Stimulated activated CD4-positive, alpha-beta T cell treated with anti-CD3 and anti-CD28 coated beads, Interleukin-1b, Interleukin-23, amount 100 ng/mL, for 4 hours (primary cell): ENCODE measurements at places on chromosomes 12 and 14.

GRCh38 chr12:40439771-40440492, 215.1 kb downstream of the LRRK2 start:
- no peak for DNase-seq

- DNase-seq, result no peak
Measured at GRCh38 chr12:45509187-45509586, 220.3 kb upstream of the ARID2 start.

DNA sequence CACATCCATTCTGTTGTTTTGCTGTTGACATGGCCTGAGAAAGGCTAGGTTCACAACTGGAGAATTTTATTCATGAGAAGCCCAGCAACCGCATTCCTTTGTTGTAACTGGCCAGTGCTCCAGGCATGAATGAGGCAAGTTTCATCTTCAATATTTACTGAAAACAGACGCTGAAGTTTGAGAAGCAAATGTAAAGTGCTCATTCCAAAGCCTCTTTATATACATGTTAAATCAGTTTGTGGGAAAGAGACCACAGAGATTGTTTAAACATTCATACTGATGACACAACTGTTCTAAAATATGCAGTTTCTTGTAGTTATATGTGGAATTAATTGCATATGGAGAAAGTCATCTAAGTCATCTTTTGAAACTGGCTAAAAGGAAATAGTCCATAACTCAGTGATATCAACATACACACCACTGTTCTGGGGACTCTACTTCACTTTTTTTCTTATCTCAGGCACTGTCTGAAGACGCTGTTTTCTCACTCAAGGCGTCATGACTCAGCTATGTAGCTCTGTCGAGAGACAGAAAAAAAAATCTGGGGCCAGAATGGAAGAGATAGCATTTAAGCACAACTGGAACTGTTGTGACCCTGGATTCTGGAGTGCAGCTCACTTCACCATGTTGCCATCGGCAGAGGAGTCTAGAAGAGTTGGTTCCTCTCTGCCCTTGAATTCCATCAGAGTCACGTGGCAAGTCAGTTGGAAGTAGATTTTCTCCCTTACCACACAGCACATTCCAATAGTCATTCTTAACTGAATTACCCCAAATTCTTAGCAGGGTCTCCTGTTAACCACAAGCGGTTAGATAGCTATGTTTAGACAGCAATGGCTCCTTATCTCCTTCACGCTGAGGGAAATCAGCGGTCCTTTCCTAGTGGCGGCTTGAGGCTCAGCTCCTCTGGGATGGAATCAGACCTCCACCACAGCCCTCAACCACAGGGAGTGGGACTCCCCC, 258.4 kb upstream of the HMGA2 start:
- no peak for DNase-seq

DNA sequence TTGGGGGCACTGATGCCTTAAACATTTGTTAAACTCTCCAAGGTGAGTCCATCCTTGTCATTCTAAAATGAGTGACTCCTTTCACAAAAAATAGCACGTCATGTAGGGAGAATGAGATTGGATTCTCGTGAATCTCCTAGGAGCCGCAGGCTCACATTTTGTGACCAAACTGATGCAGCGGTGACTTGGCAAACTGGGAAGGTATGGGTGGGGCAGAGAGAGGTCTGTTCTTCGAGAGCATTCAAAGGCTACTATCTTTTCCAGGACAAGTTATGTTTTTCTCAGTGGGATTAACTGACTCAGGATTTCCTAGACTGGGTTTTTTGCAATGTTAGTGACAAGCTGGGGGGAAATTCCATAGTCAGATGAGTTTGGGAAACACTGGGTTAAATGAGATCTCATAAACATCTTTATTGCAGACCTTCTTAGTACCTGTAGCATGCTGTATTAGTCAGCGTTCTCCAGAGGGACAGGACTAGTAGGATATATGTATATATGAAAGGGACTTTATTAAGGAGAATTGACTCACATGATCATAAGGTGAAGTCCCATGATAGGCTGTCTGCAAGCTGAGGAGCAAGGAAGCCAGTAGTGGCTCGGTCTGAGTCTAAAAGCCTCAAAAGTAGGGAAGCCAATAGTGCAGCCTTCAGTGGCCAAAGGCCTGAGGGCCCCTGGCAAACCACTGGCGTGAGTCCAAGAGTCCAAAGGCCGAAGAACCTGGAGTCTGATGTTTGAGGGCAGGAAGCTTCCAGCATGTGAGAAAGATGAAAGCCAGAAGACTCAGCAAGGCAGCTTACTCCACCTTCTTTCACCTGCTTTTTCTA, 61.0 kb downstream of the FOXN4 start:
- DNase-seq, result no peak

DNA sequence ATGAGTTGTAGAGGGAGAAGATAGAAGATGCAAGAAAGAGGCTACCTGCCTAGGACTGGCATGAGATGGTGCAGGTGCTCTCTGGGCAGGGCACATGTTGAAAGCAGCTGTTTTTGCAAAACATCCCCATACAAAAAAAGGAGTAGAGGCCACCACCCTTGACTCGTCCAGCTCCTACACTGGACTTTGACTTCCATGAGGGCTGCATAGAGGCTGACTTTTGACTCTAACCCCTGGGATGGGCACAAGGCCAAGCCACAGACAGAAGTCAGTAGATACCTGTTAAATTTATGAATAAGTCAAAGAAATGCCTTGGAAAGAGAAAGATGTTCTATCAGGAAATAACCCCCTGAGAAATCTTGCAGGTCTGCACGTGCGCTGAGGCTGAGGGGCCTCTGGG, 1139.1 kb upstream of the TMEM132C start:
- no peak for DNase-seq

- no peak for DNase-seq
Measured at GRCh38 chr14:38910092-38910491, 192.9 kb downstream of the SEC23A start.

DNA sequence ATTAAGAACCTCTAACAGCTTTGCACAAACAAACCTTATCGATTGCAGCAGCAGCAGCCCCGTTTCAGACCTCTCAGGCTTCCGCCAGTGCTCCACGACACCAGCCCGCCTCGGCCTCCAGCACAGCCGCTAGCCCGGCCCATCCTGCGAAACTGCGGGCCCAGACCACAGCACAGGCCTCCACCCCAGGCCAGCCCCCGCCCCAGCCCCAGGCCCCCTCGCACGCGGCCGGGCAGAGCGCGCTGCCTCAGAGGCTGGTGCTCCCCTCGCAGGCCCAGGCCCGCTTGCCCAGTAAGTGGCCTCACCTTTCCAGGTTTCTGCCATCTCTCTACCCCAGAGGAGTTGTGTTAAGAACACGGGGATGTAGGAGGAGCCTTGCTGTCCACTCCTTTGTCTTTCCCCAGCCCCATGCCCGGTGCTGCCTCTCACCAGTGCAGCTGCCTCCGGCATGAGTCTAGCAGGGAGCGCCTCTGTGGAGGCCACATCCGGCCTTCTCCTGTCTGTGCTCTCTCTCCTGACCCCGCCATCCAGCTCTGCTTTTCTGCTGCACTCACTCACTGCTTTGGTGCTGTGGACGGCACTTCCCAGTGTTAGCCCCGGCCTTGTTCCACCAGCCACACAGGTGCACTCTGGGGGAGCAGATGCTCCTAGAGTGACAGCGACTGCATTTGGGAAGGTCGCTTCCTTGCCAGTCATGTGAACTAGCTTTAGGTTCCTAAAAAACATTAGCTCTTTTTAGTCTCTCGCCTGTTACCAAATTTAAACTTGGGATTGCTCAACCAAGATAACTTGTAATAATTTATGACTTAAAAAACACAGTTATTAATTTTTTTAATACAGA, 71.5 kb downstream of the EP400 start:
- DNase-seq, result no peak
